ENCODE measurements at places on chromosomes 11 and 22.
A peak's percentile ranks its signal among the peaks of the same experiment; 100 is the strongest.

GRCh38 chr11:66277471-66278362 is at the start of gene CNIH2:
TSS of gene CNIH2 (plus strand) at chr11:66278175. CDS start at chr11:66278457, 282 bp downstream.
- DNase-seq, result peak; percentile 70

- no peak for DNase-seq
Measured at GRCh38 chr11:13666708-13667107, 1.8 kb upstream of the FAR1 start.

DNA sequence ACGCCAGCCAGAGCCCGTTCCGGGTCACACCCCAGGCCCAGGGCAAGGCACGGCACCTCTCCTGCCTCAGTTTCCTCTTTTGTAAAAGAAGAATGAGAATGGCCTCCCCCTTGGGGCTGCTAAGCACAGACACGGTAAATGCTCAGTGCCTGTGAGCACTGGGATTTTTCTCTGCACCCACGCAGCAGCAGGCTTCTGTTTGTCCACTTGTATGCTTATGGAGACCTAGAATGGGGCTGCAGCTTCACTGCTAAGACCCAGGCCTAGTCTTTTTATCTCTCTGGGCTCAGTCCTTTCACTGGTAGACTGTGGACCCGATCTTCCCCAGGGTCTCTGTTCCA is 1327.9 kb downstream of the TBC1D22A start:
- no peak for DNase-seq

- no peak for DNase-seq
Measured at GRCh38 chr11:112834277-112834755, 126.9 kb upstream of the NCAM1 start.

- DNase-seq, result no peak
Measured at GRCh38 chr11:98616098-98616655, 404.6 kb upstream of the CNTN5 start.

- DNase-seq, result no peak
Measured at GRCh38 chr11:43376594-43376993, 17.9 kb downstream of the TTC17 start.

- no peak for DNase-seq
Measured at GRCh38 chr22:46726066-46726985, 11.7 kb downstream of the CERK start.

GRCh38 chr11:20610825-20611224 is 11.4 kb downstream of the SLC6A5 start:
- peak; percentile 21 for DNase-seq

- DNase-seq, result no peak
Measured at GRCh38 chr11:78254268-78254667, 65.5 kb downstream of the USP35 start.

GRCh38 chr11:74719011-74719410 is 12.2 kb downstream of the CHRDL2 start:
- no peak for DNase-seq

DNA sequence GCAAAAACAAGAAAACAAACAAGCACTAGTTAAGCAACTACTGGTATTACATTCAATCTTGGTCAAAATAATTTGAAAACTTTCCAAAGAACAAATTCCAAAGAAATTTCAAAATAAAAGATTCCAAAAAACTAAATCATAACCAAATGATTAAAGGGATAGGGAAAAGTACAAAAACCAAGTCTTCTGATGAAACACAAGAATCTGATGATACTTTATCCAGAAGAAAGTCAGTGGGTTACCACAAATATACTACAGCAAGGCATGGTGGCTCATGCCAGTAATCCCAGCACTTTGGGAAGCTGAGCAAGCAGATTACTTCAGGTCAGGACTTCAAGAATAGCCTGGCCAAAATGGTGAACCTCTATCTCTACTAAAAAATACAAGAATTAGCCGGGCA is 59.1 kb downstream of the NUP98 start:
- no peak for DNase-seq
